ENCODE measurements at places on chromosomes 1 and 21.
A peak's percentile ranks its signal among the peaks of the same experiment; 100 is the strongest.

GRCh38 chr1:206932177-206932576 is 10.4 kb upstream of the FCMR start:
- DNase-seq = no peak

DNA sequence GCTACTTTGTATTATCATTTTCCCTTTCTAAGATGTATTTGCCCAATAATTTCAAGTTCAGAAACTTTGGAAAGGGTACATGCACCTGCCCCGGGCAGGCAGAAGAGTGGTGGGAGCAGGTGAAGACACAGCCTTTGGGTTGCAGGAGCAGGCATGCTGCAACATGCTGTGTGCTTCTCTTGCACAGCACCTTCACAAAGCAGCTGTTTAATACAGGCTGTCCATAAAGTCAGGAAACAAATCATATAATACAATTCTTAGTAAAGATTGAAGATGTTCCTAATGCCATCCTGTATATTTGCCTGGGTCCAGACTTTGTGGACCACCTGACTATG is 182.9 kb downstream of the ZNF281 start:
- DNase-seq = no peak

DNA sequence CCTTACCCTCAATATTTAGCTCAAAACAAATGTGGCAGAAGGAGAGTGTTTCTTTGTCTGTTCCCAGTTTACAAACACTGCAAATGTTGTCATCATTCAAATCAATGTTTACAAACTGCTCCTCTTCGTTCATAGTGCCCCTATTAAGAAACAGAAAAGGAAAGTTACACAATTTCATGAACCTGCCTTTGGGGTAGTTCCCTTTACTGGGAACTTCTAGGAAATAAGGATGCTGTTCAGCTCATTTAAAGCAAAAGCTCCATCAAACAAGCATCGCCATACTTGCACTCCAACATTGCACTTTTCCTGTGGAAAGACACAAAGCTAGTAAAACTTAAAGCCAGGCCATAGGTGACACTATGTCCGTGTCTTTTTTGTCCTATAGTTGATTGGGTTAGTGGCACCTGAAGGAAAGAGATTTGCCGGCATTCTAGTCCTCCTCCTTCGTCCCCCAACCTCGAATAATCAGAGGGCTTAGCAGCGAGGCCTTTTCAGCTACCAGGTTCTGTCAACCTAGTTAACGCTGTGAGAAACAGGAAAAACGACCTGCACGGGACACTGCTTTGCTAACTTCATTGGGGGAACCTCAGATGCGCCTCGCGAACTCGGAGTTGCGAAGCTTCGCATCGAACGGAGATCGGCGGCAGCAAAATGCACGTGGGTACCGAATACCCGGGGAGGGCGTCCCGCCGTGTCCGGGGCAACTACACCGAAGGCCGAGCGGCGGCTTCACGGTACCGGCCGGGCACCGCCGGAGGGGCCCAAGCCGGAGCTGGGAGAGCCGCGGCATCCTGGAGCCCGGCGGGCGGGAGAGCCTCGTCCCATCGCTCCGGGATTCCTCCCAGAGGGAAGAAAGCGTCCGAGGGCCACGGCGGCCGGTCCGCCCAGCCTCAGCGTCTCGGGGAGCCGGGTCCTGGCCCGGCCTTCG is 706 bp downstream of the C21orf91 start:
- DNase-seq = peak; percentile 39

DNA sequence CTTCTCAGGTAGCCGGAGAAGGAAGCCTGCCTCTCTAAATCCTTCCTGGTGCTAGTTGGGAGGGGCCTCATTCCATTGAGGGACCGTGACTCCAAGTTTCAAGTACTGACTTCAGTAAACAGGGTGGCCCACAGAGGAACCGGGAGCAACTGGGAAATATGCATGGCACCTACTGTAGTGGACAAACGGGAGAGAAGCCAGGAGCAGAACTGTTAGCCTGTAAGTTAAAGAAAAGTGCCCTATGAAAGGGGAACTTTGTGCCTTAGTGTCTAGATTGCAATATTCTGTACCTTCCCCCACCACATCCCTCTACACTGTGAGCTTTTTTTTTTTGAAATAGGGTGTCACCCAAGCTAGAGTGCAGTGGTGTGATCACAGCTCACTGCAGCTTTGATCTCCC is 33.2 kb upstream of the KANK4 start:
- peak; percentile 2 for DNase-seq

- no peak for DNase-seq
Measured at GRCh38 chr1:36669262-36669661, 186.5 kb upstream of the CSF3R start.

DNA sequence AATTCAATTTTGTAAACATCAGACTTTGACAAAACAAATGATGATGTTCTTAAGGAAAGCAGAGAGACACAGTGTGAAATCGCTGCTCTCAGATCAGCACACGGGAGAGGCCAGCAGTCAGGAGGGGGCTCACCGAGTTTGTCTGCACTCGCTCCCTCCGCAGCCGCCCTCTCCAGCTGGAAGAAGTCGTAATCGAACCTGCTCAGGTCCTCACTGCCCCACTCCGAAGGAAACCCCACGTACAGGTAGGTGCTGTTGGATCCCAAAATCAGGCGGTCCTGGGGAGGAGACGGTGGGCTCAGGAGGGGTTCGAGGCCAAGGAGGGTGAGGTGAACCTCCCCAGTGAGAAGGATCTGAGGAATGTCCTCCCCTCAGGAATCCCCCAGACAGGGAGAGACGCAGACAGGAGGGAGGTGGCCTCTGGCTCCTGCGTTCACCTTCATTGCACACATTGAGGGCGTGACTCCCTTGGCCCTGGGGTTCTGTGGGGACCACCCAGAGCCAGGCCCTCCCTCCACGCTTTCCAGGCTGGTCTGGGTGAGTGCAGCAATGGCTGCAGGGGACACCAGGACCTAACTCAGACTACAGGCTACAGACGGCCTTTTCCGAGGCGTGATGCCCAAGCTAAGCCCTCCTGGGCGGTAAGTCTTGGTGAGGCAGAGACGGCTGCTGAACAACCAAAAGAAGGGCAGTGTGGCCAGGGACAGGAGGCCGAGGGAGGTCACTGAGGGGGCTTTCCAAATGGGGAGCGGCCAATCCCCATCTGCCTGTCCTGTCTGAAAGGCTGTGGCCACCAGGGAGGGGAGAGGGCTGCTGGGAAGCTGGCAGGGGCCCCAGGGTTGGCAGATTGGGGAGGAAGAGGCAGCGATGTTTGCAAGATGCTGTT is 65.5 kb downstream of the SCCPDH start:
- DNase-seq = no peak
